Panc1 (cell line): ENCODE measurements at places on chromosomes 2 and 18. TPM values are rescaled to one million over a fixed set of nuclear protein-coding genes. Genes with fewer than 3 reads are reported as not detected.

DNA sequence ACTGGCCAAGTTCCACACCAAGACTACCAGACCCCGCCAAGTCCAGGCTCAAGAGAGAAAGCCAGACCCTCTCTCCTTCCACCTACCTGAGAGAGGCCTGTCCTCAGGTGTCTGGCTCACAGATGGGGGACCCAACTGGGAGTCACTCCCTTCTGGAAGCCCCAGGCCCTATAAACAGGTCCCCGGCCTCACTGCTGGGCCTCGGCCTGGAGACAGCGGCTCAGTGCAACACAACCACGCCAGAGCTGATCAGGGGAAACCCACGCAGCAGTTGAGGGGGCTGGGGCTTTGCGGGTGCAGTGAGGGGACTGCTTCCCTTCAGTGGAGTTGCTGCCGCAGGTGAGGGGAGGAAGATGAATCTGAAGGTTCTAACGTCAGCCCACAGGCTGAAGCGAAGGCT lies 22.8 kb upstream of the C1QL2 start:
- DNase-seq = no peak

DNA sequence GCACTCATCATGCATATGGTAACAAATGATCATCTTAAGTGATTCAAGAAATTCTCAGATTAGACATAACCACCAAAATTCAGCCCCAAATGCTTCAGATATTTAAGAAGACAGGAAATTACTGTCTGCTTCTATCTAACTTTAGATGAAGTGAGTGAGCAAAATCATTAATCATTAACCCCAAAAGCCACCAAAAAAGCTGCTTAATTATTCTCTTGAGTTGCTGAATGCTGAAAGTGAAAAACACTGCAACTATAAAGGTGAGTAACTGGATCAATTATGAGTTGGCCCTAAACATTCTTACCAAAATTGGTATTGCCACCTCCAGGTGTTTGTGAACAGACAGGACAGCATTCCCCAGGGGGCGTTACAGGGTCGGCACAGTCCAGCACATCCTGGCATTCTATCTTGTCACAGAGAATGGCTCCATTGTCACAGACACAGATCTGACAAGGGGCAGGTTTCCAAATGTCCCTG lies 69.6 kb downstream of the COL5A2 start:
- DNase-seq = no peak

GRCh38 chr2:46000660-46001059 lies 296.5 kb upstream of the EPAS1 start:
- DNase-seq = no peak

GRCh38 chr18:35728676-35729075 lies 147.1 kb downstream of the GALNT1 start:
- no peak for DNase-seq

DNA sequence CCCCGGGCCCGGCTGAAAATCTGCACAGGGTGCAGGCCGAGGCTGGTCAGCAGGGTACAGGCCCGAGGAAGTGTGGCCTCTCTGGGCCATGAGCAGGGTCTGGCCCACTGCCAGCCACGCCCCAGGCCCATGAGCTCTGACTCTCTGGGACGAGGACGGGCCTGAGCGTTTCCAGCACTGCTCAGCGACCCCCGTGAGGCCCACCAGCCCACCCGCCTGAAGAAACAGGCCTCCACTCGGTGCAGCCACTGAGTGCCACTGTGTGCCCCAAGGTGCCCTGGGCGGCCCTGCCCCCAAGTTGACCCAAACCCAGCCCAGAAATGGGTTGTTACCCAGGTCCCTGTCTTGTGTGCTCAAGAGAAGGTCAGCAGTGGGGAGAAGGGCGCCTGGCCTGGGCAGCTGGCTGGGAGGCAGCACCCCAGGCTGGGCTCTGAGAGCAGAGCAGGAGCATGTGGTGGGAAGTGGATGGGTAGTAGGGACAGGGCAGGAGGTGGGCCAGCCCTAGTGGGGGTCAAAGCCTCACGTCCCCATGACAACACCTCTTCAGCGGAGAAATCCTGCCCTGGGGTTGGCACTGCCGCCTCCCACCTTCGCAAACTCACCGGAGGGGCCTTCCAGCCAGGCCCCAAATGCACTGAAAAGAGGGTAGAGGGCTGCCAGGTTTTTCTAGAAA lies 2.1 kb upstream of the SNED1 start:
- DNase-seq = no peak

DNA sequence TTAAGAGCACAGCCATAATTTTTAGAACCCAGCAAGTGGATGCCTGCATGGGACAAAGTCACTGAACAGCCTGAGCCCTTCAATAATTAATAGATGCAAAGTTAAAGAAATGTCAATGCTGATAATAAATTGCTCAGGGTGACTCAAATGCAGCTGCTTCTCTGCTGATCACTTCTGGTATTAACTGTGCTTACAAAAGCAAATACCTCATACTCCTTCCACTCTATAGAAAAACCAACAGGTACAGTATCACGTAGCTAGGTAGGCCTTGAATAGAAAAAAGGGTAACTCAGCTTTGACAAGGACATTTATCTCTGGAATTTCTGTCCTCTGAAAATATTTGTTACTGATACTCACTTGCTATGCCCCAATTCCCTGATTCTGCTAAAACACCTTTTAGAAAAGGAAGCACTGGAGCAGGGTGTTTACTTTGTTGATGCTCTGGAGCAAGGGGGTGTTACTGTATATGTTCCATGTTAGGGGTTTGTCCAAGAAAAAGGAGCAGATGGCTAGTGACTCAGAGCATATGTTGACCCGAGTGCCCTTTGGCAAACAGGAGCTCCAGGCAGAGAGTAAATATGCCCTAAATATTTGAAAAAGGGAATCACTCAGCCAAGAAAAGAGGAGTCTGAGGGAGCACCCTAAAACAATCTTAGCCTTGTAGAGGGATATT lies 59.1 kb upstream of the RTN4 start:
- no peak for DNase-seq

DNA sequence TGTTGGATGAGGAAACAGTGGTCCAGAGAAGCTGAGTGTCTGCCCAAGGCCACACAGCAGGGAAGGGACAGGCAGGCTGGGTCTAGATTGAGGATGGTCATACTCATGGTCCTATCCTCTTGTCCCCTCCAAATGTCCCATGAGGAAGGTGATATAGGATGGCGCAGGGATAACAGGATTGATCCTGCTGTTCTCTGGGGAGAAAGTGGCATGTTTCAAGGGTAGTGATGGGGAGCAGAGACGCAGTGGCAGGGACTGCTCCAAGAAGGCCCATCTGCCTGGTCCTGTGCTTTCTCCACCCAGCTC lies 24.6 kb downstream of the HS1BP3 start:
- DNase-seq = no peak

GRCh38 chr2:191500884-191501560 lies 176.9 kb upstream of the NABP1 start:
- DNase-seq = no peak

GRCh38 chr2:110114831-110115255 lies 779 bp downstream of the MALL start:
- no peak for DNase-seq

GRCh38 chr2:136351684-136352083 lies 233.7 kb upstream of the CXCR4 start:
- DNase-seq = no peak

DNA sequence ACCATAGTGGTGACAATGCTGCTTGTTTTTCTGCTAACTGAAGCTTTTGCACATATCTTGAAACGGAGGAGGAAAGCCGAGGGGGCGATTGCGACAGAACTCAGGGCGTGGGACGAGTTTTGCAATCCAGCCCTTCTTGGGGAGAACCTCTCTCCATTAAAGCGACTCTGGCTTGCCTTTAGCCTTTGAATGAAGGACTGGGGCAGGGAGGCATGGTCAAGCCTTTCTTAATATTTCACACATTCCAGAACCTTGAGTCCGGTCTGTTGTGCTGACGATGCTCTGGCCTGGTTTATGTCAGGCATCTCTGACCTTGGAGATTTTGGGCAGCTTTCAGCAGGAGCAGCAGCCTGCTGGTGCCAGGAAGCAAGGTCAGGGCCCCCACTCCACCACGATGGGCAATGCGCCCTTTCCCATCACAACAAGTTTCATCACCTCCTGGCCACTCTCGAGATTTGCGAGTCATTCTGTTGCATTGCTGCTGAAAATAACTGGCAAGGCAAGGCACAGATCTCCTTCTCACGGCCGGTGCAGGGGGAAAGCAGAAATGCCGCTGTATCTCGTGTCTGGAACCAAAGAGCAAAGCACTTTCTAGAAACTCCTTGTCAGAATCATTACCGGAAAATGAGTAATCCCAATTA lies 10.8 kb downstream of the EMILIN2 start:
- DNase-seq = no peak

DNA sequence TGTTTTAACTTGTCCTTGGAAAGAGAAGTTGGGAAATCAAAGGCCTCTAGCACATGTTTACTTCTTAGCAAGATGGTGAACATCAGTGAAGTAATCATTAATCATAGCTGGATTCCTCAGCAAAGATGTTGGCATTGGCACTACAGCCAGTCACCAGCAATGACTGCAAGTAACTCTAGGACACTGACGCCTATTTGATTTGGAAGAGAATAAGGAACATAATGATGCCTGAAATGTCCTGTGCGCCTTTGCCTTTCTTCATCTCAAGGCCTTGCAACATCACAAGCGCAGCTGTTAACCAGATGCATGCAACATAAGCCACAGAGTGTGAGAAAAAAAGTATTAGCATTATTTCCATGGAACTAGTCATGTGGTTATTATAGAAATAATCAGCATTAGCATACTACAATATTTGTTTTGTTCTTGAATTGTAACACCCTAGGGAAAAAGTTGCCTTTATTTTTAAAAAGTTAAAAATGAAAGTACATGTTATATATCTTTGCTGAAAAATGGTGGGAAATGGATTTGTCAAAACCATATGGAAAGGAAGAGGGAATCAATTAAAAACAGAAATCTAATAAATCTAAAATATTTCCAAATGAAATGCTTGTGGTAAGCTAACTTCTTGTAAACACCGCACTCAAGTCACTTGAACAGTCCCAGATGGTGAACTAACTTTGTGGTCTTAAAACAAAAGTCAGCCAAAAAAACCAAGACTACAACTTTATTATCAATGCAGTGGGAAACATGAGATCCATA lies 55.6 kb downstream of the THADA start:
- no peak for DNase-seq

DNA sequence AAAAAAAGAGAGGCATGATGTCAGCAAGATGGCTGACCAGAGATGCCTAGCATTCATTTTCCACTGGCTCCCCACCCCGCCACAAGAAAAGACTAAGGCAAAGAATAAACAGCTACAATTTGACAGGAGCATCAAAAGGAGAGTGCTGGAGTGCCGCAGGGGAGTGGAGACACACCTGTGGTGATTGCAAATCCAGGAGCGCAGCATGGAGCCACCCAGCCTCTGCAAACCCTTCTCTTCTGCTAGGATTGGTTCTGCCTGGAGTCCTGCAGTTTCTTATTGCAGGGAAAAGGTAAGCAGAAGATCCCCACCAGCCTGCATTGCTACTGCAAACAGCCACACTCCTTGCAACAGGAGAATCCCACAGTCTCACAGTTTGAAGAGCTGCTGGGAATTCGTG lies 26.1 kb downstream of the BOLL start:
- DNase-seq = no peak

GRCh38 chr18:9838144-9838877 lies 47.5 kb upstream of the TXNDC2 start:
- DNase-seq = no peak

DNA sequence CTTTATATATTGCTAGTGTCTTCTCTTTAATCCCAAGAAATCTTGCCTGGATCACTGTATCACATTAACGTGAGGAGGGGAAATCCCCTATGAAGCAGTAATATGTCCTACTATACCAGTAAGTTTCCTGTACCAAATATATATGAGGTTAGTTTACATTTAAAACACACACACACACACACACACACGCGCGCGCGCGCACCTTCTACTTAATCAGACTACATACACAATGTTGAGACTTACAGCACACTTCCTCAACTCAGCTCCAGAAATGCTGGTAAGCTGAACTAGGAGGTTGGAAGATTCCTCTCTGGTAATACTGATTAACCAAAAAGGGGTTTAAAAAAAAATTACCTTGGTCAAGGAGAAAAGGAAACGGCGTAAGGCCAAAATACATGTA lies 49.3 kb downstream of the USP34 start:
- DNase-seq = no peak

GRCh38 chr2:179860255-179861026 lies 971 bp downstream of the ZNF385B start:
- DNase-seq = no peak

DNA sequence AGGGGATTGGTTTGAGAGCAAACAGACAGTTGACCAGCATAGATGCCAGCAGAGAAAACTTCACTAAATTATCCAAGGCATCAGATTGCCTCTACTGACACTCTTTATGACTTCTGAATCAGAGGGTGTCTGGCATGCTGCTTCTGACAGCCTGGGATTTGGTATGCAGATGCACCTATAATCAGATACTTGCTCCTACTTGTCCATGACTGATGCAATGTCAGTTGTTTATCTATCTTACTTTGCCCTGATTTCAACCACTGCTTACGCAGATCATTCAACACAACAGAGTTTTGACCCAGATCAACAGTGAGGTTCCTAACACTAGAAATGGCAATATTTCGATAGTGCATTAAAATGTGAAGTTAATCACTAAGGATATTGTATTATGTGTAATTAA lies 22.6 kb upstream of the CALCRL start:
- DNase-seq = no peak

DNA sequence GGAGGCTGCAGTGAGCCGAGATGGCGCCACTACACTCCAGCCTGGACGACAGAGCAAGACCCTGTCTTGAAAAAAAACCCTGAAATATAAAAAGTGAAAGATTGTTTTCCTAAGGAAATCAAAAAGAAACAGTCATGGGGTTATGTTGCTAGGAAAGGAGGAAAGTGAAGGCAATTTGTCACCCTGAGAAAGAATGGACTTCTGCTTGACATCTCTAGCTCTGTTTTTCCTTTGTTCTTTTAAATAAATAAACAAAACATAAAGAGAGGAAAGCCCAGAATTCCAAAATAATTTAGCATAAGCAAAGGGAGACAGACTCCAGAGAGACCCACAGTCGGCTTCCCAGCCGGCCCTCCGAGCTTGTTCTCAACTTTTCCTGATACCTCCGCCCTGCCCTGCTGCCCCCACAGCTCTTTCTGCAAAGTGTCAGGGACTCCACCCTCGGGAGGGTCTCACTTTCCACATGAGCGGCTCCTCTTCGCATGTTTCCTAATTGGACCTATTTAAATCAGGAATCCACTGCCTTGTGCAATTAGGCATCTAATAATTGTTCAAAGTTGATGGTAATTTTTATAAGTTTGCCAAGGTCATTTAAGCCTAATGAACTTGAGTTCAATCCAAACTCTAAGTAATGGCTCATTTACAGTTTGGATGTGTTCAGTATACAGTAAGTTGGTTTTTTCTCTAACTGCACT lies 49.8 kb upstream of the COPS8 start:
- DNase-seq = no peak

Gene TMEM198
- 2.3 TPM for total RNA-seq

Gene SCN1A
- not detected for total RNA-seq

Gene UGT1A8
- 0.15 TPM for total RNA-seq

Gene REG3A
- not detected for total RNA-seq

Gene CDH2
- 42.3 TPM for total RNA-seq

Gene RGPD3
- 0.31 TPM for total RNA-seq

Gene MYOM1
- 0.92 TPM for total RNA-seq

Gene CDH19
- not detected for total RNA-seq

Gene POU3F3
- total RNA-seq = 0.36 TPM
